Adipocyte (in vitro differentiated cells): ENCODE measurements at places on chromosomes 3 and 15.

GRCh38 chr3:71446734-71447133 lies 136.8 kb downstream of the FOXP1 start:
- DNase-seq, result no peak

DNA sequence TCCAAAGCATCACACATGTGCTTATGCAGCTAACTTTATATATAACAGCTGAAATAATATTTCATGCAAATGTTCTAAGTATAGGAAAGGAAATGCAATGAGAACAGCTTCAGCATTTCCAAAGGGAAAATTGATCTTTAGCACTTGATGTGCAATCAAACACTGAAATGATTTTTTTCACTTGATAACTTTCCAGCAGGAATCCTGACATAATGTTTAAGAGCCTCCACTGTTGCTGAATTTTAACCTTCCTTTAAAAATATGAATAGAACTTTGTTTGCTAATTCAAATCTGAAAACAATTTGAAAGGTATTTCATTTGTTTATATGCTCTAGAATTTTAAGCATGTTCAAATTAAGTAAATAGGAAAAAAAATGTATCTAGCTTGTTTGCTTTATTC lies 96.9 kb upstream of the STRIT1 start:
- DNase-seq, result peak; percentile 62

DNA sequence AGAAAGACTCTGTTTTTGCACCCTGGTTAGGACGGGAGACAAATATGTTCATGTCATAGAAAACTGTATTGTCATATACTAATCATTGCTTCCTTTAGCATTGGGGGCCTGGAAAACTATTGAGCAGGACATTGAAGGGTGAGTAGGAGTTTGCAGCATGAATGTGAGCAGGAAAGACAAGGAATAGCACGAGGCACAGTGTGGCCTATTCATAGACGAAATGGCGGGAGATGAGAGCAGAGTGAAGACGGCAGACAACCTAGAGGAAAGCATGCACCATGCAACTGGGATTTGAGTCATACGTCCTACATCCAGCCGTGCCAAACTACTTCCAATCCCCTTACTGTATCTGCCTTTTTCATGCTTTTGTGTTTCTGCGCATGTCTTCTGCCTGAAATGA lies 508.1 kb downstream of the NTRK3 start:
- no peak for DNase-seq

GRCh38 chr3:89275001-89275400 lies 167.6 kb downstream of the EPHA3 start:
- no peak for DNase-seq

DNA sequence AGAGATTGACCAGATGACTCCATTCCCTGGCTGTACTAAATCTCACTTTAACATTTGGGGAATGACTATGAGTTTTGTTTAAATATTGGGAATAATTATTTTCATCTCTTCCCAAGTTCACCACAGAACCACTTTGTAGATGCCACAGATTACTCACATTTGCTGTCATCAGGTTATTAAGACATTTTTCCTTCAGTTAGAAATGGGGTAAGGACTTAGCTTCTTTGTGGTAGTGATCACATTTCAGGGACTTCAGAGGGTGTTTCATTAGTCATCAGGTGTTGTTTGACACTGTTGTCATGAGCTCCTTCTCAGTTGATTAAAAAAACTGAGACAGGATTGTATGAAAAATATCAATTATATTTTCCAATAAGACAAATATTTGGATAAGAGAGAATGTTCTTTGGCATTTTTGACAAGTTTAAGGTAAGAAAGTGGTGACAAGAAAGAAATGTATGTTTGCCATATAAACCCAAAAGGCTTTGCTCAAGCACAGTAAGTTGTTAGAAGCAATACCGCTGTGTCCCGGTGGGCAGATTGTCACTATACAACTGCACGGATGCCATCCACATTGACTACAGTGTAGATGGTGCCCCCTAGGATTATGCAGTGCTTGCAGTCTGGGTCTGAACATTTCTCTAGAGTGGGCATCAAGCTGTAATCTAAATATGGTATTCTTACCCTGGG lies 22.3 kb downstream of the FBXL2 start:
- DNase-seq, result peak; percentile 42

GRCh38 chr3:141275032-141275422 lies 43.4 kb downstream of the PXYLP1 start:
- peak; percentile 43 for DNase-seq

GRCh38 chr3:32498252-32498651 lies 4.4 kb downstream of the CMTM6 start:
- no peak for DNase-seq

DNA sequence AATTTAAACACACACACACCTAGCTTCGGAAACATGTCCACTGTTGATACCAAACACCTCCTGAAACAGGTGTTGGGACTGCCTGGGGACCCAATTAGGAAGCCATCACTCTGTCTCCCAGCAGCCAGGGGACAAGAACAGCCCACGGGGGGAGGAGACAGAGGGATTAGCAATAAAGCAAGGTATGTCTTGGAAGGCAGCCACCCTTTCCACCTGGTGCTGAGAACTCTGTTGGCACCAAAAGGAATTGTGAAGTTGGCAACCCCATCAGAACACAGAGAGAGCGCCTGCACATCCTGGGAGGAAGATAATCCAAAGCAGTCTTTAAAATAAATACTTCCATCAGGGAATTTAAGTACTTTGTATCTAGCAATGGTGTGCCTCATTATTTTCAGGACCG lies 111.0 kb downstream of the ADAMTS17 start:
- no peak for DNase-seq

DNA sequence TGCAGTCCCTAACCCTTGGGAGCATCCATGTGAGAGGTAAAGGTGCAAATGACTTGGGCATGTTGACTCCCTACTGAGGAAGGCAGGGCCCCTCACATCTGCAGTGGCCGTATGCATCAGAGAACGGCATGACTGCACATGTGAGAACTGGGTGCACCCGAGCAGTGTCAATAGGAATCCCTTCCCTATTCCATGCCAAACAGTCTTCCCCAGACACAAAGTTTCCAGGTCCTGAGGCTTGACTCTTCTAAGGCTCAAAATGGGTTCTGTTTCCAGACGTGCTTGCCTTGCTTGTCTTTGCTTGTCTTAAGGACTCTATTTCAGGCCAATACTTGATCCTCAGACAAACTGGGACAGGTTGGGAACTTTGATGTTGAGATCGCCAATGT lies 20.5 kb upstream of the ANPEP start:
- DNase-seq, result no peak

DNA sequence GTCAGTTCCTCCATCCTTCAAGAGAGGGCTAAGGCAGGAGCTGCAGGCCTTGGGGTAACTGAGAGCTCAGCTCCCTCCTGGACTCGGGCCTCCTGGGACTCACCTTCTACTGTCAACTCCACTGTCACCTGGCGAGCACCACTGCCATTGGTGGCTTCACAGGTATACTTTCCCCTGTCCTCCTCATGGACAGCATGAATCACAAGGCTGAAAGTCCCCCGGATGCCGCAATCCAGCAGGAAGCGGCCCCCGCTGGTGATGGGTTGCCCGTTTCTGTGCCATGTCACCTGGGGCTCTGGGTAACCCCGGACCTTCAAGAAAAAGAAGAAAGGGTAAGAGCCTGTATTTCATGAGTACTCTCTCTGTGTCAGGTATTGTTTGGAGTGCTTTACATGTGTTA lies 131.9 kb downstream of the MYLK start:
- DNase-seq, result no peak

DNA sequence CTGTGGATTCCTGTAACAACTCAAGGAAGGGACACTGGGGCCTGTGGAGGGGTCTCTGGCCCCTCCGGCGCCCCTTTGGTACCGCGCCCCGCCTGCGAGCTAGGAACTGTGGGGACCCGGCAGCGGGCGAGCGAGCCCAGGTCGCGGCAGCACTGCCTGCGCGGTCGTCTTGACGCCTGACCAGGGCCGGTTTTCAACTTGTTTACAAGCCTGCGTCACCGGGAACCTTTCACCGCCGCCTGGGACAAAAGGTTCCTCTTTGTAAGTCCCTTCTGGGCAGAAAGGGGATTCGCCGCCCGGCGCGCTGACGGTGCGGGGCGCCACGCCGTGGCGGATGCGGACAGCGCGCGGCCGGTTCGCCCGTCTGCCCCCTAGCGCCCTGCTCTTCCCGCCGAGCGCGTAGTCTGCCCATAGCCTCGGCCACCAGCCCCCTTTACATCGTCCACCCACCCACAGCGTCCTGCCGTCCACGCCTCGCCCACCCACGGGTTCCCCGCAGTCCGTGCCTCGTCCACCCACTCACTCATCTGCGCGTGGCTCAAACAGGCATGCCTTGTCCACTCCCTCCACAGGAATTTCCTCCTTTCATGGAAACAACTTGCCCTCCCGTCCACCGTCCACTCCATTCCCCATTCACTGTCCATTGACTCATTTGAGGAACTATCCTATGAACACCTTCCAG lies 5.5 kb upstream of the CFAP100 start:
- peak; percentile 91 for DNase-seq

- no peak for DNase-seq
Measured at GRCh38 chr3:111568355-111568754, 26.4 kb downstream of the CD96 start.

DNA sequence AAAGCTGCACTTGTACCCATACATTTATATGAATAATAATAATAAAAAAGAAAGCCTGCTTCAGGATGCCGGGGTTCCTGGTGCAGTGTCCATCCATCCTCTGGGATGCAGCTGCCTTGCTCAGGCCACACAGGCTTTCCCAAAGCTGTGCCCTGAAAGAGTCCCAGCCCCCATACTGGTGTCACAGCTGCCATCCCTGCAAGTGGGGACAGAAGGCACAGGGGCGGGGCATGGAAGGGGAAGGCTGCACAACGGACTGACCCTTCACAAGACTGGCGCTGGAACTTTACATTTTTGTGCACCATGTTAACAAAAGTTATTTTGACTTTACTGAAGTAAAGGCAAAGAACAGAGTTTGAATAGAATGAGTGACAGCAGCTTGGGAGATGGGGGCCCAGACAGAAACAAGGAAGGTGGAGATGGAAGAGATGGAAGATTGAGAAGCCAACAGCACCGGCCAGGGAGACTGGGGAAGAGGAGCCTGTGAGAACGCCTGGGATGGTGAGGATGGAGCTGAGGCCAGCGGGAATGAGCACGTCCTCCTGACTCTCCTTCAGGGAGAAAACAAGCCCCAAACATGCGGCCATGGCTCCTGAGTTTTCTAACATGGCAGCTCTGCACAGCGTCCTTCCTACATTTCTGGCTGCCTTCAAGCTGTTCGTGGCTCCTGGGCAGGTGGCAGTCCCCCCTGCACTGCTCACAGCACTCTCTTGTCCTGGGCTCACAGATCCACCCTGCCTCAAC lies 73.1 kb downstream of the ABTB1 start:
- DNase-seq, result no peak

GRCh38 chr3:30707825-30708224 lies 101.4 kb downstream of the TGFBR2 start:
- DNase-seq, result no peak

DNA sequence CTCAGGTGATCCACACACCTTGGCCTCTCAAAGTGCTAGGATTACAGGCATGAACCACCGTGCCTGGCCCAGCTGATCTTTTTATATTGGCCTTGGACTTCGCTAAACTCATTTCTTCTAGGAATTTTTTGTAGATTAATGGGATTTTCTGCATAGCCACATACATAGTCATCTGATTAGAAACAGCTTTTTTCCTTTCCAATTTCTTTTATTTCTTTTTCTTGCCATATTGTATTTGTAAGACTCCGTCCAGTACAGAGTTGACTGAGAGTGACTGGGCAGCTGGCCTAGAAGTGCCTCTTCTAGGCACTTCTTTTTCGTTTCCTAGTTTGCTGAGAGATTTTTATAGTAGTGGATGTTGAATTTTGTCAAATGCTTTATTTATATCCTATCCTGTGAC lies 37.4 kb downstream of the ARIH1 start:
- DNase-seq, result peak; percentile 43

- no peak for DNase-seq
Measured at GRCh38 chr15:62360332-62361097, 195.4 kb upstream of the C2CD4B start.

DNA sequence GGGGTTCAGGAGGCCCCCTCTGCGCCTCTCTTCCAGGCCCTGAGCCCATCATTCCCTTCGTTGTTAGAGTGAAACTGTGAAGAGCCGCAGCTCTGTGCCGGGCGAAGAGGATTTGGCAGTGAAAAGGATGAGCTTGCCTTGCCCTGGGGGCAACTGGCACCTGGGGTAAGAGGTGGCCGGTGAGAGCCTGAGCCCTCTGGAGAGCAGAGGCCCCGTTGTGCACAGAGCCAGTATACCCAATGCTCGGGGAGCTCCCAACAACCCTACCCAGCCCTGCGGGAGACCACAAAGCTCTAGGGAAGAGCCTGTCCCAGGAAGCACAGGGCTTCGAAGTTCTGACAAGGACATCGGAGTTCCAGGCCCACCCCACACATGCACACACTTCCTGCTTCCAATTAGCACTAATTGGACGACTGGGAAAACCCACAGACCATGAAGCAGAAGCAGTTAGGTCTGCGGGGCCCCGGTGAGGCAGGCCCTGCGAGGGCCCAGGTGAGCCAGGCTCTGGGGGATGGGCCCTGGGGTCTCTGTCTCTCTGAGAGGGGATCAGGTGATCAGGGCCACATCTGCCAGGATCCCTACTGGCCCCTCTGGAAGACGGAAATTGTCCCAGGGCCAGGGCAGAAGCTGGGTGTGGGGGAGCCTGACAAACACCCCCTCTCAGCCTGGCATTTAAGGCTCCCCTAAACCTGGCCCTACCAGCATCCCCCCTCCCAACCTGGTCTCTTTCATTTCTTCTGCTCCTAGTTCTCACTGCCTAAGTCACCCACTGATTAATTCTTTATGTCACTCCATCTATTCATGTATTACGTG lies 27.9 kb upstream of the SFMBT1 start:
- no peak for DNase-seq
